ENCODE measurements at places on chromosomes 5 and 9.

DNA sequence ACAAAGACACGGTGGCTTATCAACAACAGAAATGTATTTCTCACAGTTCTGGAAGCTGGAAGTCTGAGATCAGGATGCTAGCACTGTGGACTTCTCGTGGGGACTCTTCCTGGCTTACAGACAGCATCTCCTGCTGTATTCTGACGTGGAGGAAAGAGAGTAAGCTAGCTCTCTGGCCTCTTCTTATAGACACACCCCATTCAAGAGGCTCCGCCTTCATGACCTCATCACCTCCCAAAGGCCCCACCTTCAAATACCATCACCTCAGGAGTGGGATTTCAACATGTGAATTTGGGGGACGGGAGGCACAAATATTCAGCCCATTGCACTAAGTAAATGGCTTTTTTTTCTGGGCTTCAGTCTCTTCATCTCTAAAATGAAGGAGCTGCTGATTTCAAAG lies 27.6 kb downstream of the KCNMB1 start:
- H3K27me3 ChIP-seq = no peaks in the 10 kb centered on the region
- H3K4me3 ChIP-seq = no peak overlapping the region
- peaks cover 11% of the 10 kb centered on the region for H3K4me1 ChIP-seq
- DNase-seq = no peak
- no peaks in the 10 kb centered on the region for H3K36me3 ChIP-seq

GRCh38 chr5:170623576-170624181 lies 119.9 kb downstream of the KCNIP1 start:
- H3K4me3 ChIP-seq = no peak overlapping the region
- H3K27ac ChIP-seq = no peak overlapping the region
- H3K27me3 ChIP-seq = peaks cover 6% of the 10 kb centered on the region

GRCh38 chr5:110321117-110321516 lies 405.4 kb downstream of the TMEM232 start:
- H3K27me3 ChIP-seq = no peaks in the 10 kb centered on the region
- no peak for DNase-seq
- no peak overlapping the region for H3K4me3 ChIP-seq
- no peaks in the 10 kb centered on the region for H3K36me3 ChIP-seq
- H3K4me1 ChIP-seq = no peaks in the 10 kb centered on the region

- H3K36me3 ChIP-seq = no peaks in the 10 kb centered on the region
- DNase-seq = no peak
- peaks cover 42% of the 10 kb centered on the region for H3K4me1 ChIP-seq
- no peak overlapping the region for H3K4me3 ChIP-seq
Measured at GRCh38 chr5:95840956-95841705, 18.6 kb upstream of the GLRX start.

DNA sequence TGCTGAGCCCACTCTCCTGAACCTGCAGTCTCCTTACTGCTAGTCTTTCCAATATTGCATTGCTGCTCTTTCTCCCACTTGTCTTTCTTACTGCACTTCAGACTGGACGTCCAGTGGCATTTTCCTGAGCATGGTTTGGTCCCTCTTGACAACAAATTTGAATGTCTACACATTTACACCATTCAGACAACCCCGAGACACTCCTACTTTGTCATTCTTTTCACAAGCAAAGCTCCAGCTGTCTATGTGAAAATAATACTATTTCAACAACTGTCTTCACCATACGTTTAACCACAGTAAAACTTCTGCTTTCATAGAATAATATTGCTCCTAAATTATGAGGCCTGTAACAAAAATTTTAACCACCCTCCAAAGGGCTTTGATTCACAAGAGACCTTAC lies 10.4 kb upstream of the APTX start:
- no peak overlapping the region for H3K27ac ChIP-seq
- DNase-seq = no peak
- H3K36me3 ChIP-seq = no peaks in the 10 kb centered on the region
- no peak overlapping the region for H3K4me3 ChIP-seq

GRCh38 chr5:122882831-122883230 lies 37.4 kb downstream of the SNX24 start:
- no peaks in the 10 kb centered on the region for H3K36me3 ChIP-seq
- no peaks in the 10 kb centered on the region for H3K27me3 ChIP-seq
- no peak overlapping the region for H3K4me3 ChIP-seq
- DNase-seq = no peak
- no peak overlapping the region for H3K27ac ChIP-seq

GRCh38 chr9:13759551-13759950 lies 480.1 kb upstream of the MPDZ start:
- no peak for DNase-seq
- H3K4me3 ChIP-seq = no peak overlapping the region
- H3K27me3 ChIP-seq = no peaks in the 10 kb centered on the region
- H3K4me1 ChIP-seq = no peaks in the 10 kb centered on the region
- H3K36me3 ChIP-seq = no peaks in the 10 kb centered on the region

DNA sequence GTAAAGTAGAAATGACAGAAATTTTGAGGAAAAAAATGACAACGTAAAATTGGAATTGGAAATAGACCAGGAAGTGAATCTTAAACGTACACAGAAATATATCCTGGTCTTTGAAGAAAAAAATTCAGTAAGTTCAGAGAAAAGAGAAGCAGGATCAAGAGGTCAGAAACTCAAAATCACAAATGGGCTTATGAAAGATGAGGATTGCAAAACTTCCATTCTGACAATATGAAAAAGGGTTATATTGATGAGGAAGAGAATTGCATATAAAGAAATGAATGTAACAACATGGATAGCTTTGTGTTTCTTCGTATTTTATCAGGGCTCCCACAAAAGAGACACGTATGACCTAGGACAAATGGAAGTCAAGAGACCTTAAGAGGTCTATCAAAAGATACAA lies 58.1 kb downstream of the OXCT1 start:
- no peak for DNase-seq
- peaks cover 9% of the 10 kb centered on the region for H3K4me1 ChIP-seq
- H3K36me3 ChIP-seq = peaks cover 20% of the 10 kb centered on the region
- no peak overlapping the region for H3K27ac ChIP-seq
- no peak overlapping the region for H3K4me3 ChIP-seq
- H3K27me3 ChIP-seq = no peaks in the 10 kb centered on the region
